NCI-H2171 treated with DMSO at 0.1 percent for 48 hours (cell line): ENCODE measurements at places on chromosomes 16 and 17.

GRCh38 chr16:71672125-71672524, 46.1 kb downstream of the MARVELD3 start:
- DNase-seq, result no peak

GRCh38 chr16:73878611-73879010, 418.0 kb upstream of the PSMD7 start:
- peak; percentile 69 for DNase-seq

- no peak for DNase-seq
Measured at GRCh38 chr17:60305141-60305540, 86.8 kb downstream of the USP32 start.

GRCh38 chr17:74452841-74453661, 13.4 kb upstream of the CD300A start:
- peak; percentile 61 for DNase-seq

- DNase-seq, result no peak
Measured at GRCh38 chr17:58575511-58575910, 61.1 kb upstream of the MTMR4 start.

GRCh38 chr17:8189041-8189710, 804 bp downstream of the BORCS6 start:
- DNase-seq, result no peak

GRCh38 chr16:49491771-49492761, 118.5 kb downstream of the C16orf78 start:
- peak; percentile 74 for DNase-seq

GRCh38 chr16:85965125-85965524, 66.2 kb downstream of the IRF8 start:
- DNase-seq, result no peak

DNA sequence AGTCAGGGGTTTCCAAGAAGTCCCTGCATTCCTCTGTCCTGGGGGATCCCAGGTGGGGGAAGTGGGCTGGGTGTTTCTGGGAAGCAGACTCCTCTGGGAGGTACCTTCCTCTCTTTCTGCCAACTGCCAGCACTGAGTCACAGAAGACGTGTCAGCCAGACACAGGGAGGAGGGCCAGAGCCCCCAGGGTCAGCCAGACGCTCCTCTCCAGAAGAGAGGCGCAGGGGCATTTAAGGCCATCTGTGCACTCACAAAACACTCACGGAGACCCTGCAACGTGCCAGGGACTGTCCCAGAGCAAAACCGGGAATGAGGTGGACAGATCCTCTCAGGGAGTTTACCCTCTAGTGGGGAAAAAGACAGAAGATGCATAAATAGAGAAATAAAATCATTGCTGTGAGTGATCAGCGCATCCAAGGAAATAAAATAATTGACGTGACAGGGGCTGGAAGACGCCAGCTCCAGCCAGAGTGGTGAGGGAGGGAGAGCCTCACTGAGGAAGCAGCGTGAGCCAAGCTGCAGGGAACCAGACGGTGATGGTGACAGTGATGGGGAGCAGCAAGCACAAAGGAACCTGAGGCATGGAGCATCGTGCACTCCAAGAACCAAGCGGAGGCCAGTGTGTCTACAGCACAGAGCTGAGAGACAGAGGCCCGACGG, 105.4 kb downstream of the ZNF423 start:
- peak; percentile 79 for DNase-seq

- no peak for DNase-seq
Measured at GRCh38 chr17:82272495-82273326, 789 bp downstream of the CSNK1D start.

GRCh38 chr16:610513-611381, 20.0 kb upstream of the WFIKKN1 start:
- no peak for DNase-seq

GRCh38 chr16:64361753-64362152, 760.1 kb downstream of the CDH11 start:
- no peak for DNase-seq

- DNase-seq, result no peak
Measured at GRCh38 chr16:70582280-70582978, 58.8 kb downstream of the SF3B3 start.

GRCh38 chr17:58982626-58983025, 124.1 kb downstream of the TRIM37 start:
- DNase-seq, result no peak

- no peak for DNase-seq
Measured at GRCh38 chr16:51390877-51391276, 239.8 kb upstream of the SALL1 start.

GRCh38 chr16:28592979-28593553, 3.8 kb downstream of the SULT1A2 start:
- no peak for DNase-seq

DNA sequence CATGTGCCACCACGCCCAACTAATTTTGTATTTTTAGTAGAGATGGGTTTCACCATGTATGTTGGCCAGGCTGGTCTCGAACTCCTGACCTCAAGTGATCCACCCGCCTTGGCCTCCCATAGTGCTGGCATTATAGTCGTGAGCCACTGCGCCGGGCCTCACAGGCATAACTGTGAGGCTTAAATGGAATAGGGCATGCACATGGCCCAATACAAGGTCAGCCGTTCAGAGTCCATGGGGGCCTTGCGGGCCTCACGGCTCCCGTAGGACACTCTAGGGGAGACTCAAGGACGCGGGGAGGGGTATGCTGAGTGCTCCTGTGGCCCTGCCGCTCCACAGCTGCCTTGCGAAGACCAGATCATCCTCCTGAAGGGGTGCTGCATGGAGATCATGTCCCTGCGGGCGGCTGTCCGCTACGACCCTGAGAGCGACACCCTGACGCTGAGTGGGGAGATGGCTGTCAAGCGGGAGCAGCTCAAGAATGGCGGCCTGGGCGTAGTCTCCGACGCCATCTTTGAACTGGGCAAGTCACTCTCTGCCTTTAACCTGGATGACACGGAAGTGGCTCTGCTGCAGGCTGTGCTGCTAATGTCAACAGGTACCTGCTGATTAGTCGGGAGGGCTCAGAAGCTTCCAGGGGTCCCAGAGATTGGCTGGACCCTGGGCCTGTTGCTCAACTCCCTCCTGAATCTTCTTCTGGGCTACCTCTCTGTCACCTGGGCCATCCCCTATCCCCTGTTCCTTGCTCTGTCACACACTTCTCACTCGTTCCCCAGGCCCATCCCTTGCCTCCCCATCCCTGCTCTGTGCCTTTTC, 12.3 kb downstream of the NR1D1 start:
- no peak for DNase-seq

DNA sequence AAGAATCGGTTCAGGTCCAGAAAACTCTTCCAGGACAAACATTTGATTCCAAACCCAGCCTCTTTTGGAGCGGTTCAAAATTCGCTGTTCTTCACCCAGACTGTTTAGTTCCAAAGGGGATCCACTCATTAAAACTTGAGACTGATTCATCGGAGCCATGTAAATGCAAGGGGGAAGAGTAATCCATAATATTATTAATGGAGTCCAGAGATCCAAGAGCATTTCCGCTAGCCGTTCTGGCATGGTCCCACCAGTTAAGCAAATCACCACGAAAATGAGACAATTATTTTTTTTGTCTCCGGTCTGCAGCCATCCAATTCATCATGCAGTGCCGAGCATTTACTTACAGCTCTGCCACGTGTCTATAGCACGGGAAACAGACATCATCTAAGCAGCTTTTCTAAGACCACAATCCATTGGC, 15.1 kb downstream of the CDH8 start:
- no peak for DNase-seq

DNA sequence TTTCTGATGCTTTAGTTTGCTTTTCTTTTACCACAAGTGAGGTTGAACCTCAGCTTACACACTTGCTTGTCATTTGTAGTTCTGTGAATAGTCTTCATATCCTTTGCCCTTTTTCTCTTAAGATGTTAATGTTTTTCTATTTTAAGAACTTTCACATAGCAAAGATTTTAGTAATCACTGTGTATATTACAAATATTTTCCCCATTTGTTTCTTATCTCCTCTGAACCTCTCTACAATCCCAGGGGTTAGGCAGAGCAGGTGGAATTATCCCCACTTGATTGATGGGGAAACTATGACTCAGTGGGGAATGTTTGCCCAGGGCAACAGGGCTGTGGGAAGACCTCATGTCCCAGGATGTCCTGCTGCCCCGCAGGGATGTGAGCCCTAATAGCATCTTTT, 11.7 kb upstream of the MYH3 start:
- no peak for DNase-seq

- no peak for DNase-seq
Measured at GRCh38 chr16:68230176-68230571, 5.8 kb downstream of the ESRP2 start.

DNA sequence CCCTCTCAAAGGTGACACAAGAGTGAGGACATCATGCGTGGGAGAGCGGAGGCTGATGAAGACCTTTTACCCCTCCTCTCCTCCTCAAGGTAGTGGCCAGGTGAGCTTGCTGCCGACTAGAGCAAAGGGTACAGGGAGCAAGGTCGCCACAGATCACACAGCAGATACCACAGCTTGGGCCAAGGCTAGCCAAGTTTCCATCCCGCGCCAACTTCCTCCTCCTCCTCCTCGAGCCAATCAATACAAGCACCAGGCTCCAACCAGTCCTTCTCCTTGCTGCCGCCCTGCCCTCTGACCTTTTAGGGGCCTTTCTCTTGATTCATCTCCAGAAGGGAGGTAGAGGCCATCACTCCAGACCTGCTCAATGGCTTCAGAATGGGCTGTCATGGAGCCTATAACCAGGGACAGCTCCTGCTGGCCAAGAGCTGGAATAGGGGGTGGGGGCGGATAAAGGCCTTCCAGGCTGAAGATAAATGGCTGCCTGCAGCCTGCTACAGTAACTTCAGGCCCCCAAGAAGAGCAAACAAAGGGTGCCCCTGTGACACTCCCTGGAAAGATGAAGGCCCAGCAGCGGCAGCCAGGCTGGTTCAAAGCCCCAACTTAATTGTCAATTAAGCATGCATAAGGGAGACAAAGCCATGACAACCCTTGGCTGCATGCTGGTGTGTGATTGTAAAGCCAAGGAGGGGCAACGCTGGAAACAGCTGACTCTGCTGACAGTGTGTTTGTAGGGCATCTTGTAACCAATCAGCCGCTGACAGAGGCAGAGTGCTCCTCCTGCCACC, 17.8 kb downstream of the HNF1B start:
- DNase-seq, result no peak

DNA sequence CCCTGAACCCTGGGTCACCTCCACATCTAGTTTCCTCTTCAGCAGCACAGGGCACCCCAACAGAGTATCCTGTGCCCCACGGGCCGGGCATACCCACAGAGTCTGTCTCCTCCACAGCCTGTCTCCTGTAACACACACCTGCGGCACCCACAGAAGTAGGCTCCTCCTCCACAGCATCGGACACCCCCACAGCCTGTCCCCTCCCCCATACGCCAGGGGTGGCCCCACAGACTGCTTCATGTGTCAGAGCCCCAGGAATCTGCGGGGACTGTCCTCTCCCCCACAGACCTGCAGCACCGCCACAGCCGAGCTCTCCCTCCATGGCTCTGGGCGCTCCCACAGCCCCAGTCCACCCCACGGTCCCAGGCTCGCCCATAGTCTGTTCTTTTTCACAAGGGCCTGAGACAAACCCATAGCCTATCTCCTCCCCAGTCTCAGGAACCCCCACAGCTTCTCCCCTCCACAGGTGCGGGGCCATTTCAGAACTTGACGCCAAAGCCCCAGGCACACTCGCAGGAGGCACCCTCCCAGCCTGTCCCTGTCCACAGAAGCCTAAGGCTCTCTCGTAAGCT, 1.4 kb downstream of the KIAA0753 start:
- no peak for DNase-seq

DNA sequence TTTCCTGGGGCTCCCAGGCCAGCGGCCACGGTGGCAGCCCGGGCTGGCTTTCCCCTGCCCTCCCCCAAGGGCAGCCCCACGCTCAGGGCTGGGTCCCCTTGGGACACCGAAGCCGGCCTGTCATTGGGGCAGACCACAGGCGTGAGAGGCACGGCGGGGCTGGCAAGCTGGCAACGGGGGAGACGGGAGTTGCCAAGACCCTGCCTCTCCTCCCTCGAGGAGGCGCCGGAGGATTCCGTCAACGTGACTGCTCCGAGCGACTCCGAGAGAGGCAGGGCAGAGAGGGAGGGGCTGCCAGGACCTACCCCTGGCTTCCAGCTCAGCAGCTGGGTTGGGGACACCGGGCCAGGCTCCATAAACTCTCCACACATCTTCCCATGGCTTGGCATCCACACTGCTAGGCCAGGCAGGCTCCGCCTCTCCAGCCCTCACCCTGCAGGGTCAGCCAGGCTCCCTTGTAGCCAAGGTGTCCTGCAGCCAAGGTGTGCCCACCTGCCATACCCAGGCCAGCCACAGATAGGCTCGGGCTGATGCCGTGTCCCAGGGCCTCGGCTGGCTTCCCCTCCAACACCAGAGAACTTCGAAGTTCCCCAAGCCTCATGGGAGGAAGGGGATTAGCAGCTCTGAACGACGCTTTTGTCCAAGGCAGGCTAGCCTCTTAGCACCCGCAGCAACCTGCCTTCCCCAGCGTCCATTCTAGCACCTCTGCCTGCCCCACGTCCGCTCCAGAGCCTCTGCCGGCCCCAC, 25.5 kb downstream of the TIMM22 start:
- no peak for DNase-seq

GRCh38 chr16:77834635-77835540, 46.5 kb downstream of the VAT1L start:
- no peak for DNase-seq

DNA sequence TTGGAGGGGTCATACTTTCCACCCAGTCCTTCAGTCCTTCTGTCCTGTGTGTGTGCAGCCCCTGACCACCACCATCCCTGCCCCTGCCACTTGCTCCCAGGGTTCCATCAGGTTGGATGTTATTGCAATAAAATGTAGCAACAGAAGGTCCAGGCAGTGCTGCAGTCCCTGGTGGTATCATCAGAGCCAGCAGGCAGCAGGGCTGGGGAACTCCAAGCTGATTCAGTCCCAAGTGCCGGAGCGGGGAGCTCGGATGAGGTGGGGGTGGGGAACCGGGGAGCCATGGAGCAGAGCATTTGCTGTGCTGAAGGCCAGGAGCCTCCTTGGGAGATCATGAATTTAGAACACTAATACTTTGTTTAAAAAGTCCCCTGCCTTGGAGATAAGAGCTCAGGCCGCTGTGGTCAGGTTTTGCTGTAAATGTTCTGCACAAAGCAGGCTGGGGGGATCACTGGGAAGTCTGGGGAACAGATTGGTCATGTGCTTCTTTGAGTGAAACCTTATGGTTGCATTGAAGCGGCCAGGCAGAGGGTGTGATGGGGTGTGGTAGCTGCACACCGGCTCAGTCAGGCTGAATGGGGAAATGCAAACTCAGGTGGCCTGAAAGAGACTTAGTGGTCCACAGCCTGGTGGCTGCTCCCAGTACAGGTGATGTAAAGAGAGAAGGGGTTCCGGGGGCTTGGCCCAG, 225.9 kb downstream of the SEC14L1 start:
- peak; percentile 83 for DNase-seq
